Activated CD8-positive, alpha-beta T cell treated with anti-CD3 and anti-CD28 coated beads, Interleukin-2, amount 10 ng/mL, durations not matched to agents 7 days and 5 days (primary cell): ENCODE measurements at places on chromosomes 1 and 21. TPM values are rescaled to one million over a fixed set of nuclear protein-coding genes. Genes with fewer than 3 reads are reported as not detected.

- peaks cover 23% of the 10 kb centered on the region for H3K27me3 ChIP-seq
- no peak overlapping the region for H3K4me3 ChIP-seq
- H3K4me1 ChIP-seq, result peaks cover 8% of the 10 kb centered on the region
- DNase-seq, result no peak
- H3K27ac ChIP-seq, result no peak overlapping the region
- H3K36me3 ChIP-seq, result peaks cover 4% of the 10 kb centered on the region
Observed at GRCh38 chr1:20426923-20427322, 59.1 kb downstream of the CAMK2N1 start.

The BSND gene
- not detected for total RNA-seq

The ZNF683 gene
- total RNA-seq, result 26.6 TPM

GRCh38 chr1:222911866-222912265, 97.0 kb downstream of the DISP1 start:
- no peak overlapping the region for H3K4me3 ChIP-seq
- DNase-seq, result no peak
- H3K27ac ChIP-seq, result no peak overlapping the region
- H3K4me1 ChIP-seq, result no peaks in the 10 kb centered on the region

The FCRL4 gene
- not detected for total RNA-seq

The MSH4 gene
- total RNA-seq, result 0.34 TPM

GRCh38 chr21:30439975-30440374, at the start of gene KRTAP15-1:
TSS of gene KRTAP15-1 (plus strand) at chr21:30440275. CDS start at chr21:30440328, 53 bp downstream.
- H3K27ac ChIP-seq, result no peak within 1 kb of the TSS
- DNase-seq, result no peak
- no peaks in the 10 kb centered on the region for H3K4me1 ChIP-seq
- H3K4me3 ChIP-seq, result no peak within 1 kb of the TSS

DNA sequence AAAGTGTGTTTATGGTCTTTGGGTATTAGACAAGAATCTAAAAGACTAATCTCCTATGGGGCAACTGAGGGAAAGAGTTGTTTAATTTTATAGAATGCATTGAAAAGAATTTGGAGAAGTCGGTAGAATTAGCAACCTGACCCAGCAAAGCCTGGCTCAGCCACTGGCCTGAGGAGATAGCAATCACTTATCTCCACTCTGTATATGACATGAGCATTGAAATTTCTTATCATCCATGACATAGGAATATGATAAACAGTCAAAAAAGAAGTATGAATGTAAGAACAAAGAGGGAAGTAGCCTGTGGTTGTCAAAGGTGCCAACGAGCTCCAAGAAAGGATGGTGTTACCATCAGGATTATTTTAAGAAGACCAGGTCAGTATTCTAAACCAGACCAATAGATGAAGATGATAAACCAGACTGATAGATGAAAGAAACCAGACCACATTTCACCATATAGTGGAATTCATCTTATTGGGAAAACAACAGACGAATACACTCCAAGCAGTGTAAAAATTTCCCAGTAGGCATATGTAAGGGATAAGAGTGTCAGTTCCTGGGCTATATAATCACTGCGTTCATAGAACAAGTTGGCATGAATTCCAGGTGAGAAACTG, 35.7 kb downstream of the ASTN1 start:
- no peak overlapping the region for H3K4me3 ChIP-seq
- H3K27ac ChIP-seq, result no peak overlapping the region

DNA sequence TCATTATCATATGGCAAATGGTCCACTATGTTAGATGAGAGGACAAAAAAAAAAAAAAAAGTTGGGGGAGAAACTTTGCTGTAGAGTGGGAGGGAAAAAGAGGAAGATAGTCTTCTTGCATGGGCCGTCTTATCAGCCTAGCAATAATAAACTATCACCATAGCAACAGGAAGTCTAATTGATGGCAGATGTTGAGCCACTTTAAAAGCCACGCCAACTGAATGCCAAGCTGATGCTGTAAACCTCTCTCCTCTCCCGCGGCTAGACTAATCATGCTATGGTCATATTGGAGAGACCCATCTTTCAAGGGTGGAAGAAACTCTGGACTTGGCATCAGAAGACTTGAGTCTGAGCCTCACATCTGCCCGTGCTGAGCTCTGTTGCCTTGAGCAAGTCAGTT, 122.2 kb upstream of the HOOK1 start:
- no peak overlapping the region for H3K4me3 ChIP-seq
- DNase-seq, result no peak
- H3K27ac ChIP-seq, result no peak overlapping the region
- H3K36me3 ChIP-seq, result peaks cover 2% of the 10 kb centered on the region
- H3K27me3 ChIP-seq, result no peaks in the 10 kb centered on the region

GRCh38 chr1:29998686-29999085, 724.7 kb downstream of the MATN1 start:
- H3K4me3 ChIP-seq, result no peak overlapping the region
- H3K36me3 ChIP-seq, result peaks cover 2% of the 10 kb centered on the region
- H3K27ac ChIP-seq, result no peak overlapping the region
- no peaks in the 10 kb centered on the region for H3K27me3 ChIP-seq
- DNase-seq, result no peak
- no peaks in the 10 kb centered on the region for H3K4me1 ChIP-seq

The FCRLA gene
- not detected for total RNA-seq

The AMIGO1 gene
- total RNA-seq, result 2.2 TPM

DNA sequence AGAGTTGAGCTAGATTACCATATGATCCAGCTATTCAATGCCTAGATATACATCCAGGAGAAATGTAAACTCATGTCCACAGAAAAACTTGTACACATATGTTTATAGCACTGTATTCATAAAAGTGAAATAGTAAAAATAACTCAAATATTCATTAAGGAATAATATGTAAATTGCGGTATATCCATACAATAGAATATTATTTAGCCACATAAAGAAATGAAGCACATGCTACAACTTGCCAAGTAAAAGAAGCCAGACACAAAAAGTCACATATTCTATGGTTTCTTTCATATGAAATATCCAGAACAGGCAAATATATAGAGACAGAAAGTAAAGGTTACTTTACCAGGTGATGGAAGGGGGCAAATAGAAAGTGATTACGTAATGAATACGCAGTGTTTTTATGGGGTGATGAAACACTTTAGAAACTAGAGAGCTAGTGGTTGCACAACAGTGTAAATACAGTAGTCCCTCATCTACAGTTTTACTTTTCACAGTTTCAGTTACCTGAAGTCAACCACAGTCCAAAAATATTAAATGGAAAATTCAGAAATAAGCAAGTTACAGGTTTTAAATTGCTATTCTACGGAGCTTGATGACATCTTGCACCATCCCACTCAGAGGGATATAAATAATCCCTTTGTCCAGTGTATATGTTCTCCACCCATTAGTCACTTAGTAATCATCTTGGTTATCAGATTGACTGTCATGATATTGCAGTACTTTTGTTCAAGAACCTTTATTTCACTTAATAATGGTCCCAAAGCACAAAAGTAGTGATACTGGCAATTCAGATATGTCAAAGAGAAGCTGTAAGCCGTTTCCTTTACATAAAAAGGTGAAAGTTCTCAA, 62.3 kb downstream of the ZNF644 start:
- peaks cover 10% of the 10 kb centered on the region for H3K4me1 ChIP-seq
- H3K27me3 ChIP-seq, result no peaks in the 10 kb centered on the region
- DNase-seq, result no peak
- H3K36me3 ChIP-seq, result peaks cover 50% of the 10 kb centered on the region
